ENCODE measurements at places on chromosomes 11 and 22. TPM values are rescaled to one million over a fixed set of nuclear protein-coding genes. Genes with fewer than 3 reads are reported as not detected.

DNA sequence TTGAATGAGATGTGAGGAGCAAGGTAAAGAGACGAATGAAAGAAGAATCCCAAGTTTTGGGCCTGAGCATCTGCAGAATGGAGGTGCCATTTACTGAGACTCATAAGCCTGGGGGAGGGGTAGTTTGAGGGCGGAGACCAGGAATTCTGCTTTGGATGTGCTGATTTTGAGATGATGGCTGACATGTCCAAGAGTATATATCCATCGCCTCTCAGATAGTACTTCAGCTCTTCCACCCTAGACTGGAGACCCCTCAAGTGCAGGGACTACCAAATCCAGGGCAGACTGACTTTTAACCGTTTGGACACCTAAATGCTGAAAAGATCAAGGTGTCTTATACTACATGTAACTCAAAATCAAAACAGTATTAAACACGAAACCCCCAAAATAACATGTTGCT is 1.3 kb upstream of the SDF2L1 start:
- no peak for DNase-seq

GRCh38 chr11:124793466-124794278 is 6.5 kb downstream of the MSANTD2 start:
- DNase-seq, result no peak

GRCh38 chr22:27983361-27983791 is 64.3 kb upstream of the PITPNB start:
- no peak for DNase-seq

DNA sequence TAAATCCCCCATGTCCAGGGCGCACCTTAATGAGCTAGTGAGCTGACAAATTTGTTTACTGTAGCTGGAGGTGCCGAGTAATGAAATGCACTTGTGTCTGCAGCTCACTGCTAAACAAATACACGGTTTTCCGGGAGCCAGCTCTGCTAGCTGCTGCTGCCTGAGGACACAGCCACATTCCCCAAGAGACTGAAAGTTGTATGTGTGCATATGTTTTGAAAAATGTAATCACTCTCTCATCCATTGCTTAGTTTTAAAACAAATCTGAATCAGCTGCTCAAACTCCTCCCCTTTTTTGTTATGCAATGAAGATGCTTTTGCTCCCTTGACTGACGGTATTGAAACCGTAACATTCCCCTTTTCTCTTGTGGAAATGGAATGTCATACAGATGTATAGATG is 62.4 kb upstream of the NNMT start:
- no peak for DNase-seq

DNA sequence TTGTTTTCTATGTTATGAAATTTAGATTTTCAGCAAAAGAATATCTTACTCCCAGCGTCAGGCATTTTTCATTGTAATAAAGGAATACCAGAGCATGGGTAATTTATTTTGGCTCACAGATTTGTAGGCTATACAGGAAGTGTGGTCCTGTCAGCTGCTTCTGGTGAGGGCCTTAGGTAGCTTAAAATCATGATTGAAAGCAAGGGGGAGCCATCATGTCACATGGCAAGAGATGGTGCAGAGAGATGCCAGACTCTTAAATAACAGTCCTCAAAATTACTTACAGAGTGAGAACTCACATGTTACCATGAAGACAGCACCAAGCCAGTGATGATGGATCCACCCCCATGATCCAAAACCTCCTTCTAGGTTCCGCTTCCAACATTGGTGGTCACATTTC is 825.0 kb upstream of the CHORDC1 start:
- DNase-seq, result no peak

DNA sequence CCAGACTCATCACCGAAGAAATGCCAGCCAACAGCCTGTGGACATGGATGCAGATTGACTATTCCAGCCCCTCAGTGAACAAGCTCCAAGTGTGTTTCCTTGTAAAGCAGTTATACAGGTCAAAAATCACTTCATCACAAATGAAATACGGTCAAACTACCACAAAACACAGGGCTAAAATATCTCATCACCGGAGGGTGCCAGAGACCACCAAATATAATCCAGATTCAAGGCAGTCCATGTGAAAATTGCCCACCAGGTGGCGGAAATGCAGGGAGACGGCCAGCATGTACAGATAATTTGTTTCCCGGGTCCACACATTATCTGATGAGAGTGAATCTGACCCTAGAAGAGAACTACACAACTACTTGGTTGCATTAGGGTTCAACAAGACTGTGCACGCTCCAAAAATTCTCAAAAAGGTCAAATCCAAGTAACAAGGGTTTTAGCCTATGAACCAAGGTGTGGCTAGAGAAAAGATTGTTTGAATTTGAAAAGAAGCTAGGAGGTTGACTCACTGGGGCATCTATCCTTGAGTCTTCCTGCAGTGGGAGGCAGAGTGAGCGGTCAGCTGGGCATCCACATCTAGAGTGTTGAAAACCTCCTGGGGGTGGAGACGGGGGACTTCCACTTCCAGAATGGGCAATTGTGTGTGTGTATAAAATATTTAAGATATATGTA is 71.7 kb downstream of the IGLL5 start:
- DNase-seq, result peak; percentile 45

DNA sequence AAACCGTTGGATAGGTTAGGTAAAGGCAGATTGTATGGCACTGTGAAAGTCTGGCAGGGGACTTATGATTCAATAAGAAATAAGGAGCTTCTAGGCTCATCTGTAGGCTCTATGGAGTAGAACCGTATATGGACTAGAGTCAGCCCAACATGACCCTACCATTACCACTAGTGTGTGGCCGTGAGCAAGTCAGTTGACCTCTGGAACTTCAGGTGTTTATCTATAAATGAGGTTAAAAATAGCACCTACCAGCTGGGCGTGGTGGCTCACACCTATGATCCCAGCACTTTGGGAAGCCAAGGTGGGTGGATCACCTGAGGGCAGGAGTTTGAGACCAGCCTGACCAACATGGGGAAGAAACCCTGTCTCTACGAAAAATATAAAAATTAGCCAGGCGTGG is 4.4 kb downstream of the HINFP start:
- DNase-seq, result no peak

DNA sequence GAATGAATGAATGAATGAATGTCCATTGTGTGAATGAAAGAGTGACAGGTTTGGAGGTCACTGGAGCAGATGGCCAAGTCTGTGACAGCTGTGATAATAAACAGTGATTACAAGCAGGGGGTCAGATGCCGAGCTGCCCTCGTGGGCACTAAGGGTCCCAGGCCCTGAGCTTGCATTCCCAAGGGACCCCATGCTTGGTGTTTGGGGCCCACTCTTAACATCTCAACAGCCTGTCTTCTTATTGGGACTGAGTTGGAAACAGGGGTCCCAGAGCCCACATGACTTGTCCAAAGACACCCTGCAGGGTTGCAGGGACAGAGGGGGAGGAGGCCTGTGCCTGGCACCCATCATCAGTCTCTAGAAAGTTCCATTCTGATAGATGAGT is 12.0 kb upstream of the ANO1 start:
- DNase-seq, result no peak

DNA sequence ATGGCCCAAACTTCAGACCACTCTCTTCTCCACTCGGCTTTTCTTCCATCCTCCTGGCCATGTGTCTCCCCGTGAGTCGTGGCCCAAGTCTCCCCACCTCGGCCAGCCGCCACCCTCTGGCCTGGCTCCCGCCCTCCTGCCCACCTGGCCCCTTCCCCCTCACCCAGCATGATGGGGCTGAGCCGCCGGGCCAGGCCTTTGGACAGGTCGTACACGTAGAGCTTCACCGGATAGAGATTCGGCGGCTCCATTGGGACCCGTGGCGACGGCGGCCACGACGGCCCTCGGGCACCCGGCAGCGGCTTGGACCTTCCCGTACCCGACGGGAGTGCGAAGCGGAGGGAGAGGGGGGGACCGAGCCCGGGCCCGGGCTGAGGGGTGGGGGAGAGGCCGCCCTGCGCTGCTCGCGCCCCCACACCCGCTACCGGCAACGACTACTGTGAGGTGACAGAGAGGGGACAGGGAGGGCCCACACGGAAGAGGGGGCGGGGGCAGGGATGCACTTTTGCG is at the start of gene DESI1:
Gene DESI1 (minus strand): TSS at position 455 of the 510 bp plus-strand sequence. CDS start 204 bp downstream, at position 251.
- DNase-seq, result no peak

DNA sequence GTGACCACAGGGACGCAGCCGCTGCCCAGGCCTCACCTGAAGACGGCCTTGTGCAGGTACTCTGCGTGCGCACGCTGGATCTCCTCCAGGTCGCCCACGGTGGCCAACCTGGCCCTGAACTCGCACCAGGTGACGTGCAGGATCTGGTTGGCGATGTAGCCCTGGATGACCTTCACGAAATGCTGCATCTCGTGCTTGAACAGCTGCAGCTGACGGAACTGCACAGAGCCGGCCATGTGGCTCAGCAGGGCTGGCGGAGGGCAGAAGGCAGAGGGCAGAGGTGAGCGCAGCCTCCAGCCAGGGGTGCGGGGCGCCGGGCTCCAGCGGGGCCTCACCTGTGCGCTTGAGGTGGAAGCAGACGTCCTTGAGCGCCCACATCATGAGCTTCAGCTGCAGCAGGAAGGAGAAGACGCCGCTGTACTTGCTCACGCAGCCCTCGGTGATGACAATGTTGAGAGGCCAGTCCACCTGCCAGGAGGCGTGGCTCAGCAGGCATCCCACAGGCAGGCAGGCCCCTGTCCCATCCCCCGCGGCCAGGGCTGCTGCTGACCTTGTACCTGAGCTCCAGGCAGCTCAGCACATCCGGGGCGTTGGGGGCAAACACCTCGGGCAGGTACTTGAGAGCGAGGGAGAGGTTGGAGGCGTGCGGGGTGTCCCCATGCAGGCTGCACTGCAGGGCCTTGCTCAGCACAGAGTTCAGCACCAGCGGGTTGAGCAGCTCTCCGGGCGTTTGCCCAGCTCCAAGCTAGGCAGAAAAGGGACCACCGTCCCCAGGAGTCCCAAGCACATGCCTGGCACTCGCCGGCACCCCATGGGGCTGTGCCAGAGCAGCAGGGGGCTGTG is 17.6 kb downstream of the SELENOO start:
- no peak for DNase-seq

DNA sequence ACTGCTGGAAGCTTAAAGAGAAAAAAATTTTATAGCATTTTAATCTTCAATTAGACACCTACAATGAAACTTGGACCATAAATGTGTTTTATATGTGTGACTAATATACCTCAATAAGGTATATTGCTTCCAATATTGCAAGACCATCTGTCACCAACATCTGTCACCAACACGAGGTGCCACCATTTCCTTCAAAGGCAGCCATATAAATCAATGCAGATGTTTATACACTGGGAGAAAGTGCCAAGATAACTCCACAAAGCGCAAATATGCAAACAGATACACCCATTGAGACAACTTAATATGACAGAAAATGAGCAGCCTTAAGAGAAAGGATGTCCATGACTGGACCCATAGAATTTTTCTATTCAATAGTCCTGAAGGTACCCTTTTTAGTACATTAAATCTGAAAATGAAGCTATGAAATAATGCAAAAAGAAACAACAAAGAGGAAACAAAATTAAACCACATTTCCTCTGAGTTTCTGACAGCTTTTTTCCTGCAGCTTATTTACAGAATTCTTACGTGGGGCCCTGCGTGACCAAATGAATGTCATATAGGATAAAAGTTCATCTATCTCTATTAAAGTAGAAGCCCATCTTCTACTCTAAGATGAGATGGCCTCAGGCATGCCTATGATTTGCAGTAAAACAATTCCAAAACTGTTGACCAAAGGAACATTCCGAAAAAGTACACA is 12.5 kb downstream of the MPZL3 start:
- no peak for DNase-seq

DNA sequence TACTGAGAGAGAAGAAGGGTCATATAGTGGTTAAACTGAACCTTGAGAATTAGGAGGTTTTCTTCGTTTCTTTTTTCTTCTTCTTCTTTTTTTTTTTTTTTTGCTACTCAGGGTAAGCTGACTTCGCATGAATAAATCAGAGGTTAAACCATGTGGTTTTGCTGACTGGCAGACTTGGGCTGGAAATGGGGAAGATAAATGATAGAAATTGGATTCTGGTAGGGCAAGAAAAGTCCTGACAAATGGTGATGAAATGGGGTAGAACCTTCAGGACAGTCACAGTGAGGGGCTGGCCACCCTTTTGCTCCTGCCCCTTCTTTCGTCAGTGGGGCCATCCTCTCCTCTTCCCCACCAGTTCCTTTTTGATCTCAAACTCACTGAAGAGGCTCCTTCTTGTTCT is 1.6 kb upstream of the SWAP70 start:
- DNase-seq, result no peak

- peak; percentile 40 for DNase-seq
Observed at GRCh38 chr11:2708151-2708581, 8.4 kb upstream of the KCNQ1OT1 start.

DNA sequence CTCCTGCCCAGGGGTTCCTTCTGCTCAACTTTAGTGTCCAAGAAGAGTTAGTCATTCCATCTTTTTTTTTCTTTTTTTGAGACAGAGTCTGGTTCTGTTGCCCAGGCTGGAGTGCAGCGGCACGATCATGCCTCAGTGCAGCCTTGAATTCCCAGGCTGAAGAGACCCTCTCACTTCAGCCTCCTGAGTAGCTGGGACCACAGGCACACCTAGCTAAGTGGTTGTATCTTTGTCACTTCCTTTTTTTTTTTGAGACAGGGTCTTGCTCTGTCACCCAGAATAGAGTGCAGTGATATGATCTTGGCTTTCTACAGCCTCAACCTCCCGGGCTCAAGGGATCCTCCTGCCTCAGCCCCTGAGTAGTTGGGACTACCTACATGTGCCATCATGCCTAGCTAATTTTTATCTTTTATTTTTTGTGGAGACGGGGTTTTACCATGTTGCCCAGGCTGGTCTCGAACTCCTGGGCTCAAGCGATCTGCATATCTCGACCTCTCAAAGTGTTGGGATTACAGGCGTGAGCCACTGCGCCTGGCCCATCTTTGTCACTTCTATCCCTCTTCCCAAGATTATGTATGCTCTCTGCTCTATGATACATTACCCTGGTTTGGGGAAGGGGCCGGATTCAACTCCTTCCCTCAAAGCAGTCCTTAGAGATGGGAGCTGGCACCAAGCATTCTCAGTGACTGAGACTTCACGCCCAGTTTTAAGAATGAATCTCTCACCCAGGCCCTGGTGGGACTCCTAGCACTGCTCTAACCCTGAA is 10.0 kb downstream of the SSH3 start:
- DNase-seq, result no peak

GRCh38 chr22:20392983-20393704 is 807 bp upstream of the ZNF74 start:
- no peak for DNase-seq

- DNase-seq, result no peak
Observed at GRCh38 chr22:27746918-27747317, 54.6 kb downstream of the MN1 start.

GRCh38 chr11:70063121-70063520 is 15.0 kb upstream of the ANO1 start:
- DNase-seq, result no peak

- peak; percentile 70 for DNase-seq
Observed at GRCh38 chr11:123654566-123655081, at the start of gene SCN3B. SCN3B (minus strand) TSS chr11:123654624; CDS start chr11:123653801, 823 bp downstream.

Gene GUCY1A2
- total RNA-seq, result 10.2 TPM

Gene WNT11
- 22.7 TPM for total RNA-seq

Gene TSPAN18
- total RNA-seq, result 129 TPM

Gene P4HA3
- total RNA-seq, result 0.16 TPM

Gene TMEM151A
- not detected for total RNA-seq

Gene C1QTNF5
- total RNA-seq, result 14.4 TPM

Gene OR5W2
- not detected for total RNA-seq

Data from left ventricle myocardium inferior (tissue), 1 donor.